Kidney capillary endothelial cell (primary cell): ENCODE measurements at places on chromosomes 5 and 9.

DNA sequence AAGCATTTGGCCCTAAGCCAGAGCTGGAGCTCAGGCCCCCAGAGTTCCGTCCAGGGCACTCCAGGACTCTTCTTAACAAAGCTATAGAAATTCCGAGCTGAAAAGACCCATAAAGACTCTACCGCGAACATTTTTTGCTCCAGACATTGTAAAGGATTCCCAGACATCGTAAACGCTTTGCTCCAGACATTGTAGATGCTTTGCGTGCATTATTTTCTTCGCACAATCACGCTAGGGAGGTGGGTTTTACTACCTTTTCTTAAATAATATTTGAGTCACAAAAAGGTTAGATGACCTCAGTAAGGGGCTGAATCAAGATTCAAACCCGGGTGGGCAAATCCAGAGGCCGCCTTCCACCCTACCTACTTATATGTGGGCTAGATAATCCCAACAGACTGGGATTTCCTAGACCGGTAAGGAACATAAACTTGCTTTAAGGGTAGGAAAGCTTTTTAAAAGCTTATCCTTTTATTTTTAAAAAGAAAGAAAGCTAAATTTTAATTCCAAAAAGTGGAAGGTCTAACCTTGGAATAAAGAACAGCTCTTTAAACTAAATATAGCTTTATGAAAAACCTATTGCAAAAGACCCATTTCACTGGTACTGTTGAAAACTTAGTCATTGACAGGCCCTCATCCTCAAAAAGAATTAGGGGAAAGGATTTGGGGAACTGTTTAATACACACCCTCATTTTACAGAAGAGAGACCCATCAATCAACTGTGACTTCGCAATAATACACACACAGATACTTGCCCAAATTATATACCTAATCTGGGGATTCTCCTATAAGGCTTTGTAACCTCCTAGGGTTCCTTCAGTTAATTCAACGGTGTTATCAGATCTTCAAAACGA, 822 bp upstream of the TNIP1 start:
- DNase-seq, result peak; percentile 60

- DNase-seq, result no peak
These were observed 18.0 kb upstream of the CDC23 start for GRCh38 chr5:138230981-138231589.

GRCh38 chr5:122653087-122654017, 121.5 kb upstream of the SNX2 start:
- no peak for DNase-seq

- no peak for DNase-seq
These were observed 99.1 kb upstream of the ABCA1 start for GRCh38 chr9:105027084-105027483.

DNA sequence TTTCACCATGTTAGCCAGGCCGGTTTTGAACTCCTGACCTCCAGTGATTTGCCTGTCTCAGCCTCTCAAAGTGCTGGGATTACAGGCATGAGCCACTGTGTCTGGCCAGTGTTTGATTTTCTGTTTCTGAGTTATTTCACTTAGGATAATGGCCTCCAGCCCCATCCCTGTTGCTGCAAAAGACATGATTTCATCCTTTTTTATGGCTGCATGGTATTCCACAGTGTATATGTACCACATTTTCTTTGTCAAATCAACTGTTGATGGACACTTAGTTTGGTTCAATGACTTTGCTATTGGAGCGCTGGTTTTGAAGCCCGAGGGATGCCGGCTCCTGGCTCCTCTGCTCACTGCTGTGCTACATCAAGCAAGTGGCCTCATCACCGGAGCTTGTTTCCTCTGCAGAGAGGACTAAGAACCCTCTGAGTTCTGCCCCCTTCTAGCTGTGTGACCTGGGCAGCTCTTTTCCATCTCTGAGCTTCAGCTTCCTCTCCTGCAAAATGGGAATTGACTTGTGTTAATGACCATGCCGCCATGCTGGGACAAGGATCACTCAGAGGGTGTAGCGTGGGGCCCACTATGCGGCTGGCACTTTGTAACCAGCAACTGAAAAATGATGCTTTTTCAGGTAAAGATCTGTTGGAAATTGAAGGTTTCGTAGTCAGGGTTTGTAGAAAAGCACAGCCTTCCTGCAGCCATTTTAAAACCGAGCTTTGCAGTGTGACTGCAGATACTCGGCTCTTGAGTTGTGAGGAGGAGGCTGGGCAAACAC, 4.6 kb upstream of the NEURL1B start:
- no peak for DNase-seq

DNA sequence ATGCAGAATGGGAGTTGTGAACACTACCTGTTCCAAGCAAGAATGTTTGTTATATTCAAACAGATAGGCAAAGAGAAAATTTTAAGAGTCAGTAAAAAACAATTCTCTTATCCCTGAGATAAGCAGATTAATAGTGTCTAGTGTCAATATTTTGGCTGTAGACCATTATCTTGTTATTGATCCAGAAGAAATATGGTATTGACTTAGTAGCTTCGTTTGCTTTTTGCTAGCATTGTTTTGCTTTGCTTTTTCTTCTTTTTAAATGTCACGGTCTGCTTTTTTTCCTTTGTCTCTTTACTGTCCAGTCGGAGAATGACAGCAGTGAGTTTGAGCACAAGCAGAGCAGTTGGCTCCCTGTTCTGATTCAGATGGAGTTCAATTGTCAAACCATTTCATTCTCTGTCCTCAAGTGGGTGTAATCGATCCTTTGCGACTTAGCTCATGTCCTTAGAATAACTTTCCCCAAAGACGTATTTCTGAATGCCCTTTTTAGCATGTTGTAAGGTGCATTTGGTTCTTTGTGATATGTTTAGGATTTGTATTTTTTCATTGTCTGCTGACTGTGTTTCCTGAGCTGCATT, 29.3 kb downstream of the FUBP3 start:
- DNase-seq, result no peak

GRCh38 chr5:154197801-154198491, 7.4 kb downstream of the GALNT10 start:
- no peak for DNase-seq

DNA sequence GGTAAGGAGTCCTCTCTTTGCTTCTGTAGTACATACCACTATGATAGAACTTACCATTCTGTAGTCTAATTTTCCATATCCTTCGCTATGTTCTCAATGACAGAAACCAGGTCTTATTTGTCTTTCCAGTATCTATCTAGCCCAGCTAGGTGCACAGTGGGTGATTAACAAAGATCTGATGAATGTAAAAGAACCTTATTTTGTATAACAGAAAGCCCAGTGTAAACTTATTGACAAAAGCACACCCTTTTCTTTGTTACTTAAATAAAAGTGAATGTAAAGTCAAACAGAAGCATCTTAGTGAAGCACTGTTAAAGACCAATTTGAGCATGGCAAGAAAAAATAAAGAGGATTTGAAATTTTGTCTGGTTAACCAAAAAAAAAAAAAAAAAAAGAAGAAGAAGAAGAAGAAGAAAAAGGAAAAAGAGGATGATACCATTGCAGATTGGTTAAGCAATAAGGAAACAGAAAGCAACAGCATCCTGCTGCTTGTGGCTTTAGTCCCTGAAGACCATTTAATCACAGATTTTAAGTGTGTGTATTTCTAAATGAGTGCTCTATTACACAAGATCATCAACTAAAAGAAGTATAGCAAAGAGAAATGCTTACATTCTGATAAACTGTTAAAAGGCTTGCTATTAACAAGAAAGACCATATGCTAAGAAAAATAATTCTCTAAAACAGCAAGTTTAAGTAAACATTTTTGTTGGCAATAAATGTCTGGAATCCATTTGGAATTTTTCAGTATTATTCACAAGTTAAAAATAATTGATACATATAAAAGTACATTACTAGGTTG, 21.2 kb downstream of the MEGF9 start:
- DNase-seq, result no peak

DNA sequence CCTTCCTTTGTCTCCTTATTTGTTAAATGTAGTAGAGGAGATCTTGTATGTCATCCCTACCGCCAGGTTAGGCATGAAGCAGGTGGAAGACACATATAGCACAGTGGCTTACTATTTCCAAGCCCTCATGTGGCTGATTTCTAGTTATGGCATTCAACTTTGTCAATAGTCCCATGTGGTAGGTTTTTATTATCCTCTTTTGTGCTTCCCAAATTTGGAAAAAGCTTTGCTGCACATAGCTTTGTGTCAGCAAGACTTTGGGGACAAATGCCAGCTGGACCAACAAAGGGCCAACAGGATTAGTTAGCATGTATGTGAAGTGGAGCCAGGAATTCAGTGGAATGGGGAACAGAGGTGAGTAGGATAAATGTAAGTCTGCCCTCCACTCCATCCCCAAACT, 276.3 kb downstream of the PSAT1 start:
- DNase-seq, result no peak

DNA sequence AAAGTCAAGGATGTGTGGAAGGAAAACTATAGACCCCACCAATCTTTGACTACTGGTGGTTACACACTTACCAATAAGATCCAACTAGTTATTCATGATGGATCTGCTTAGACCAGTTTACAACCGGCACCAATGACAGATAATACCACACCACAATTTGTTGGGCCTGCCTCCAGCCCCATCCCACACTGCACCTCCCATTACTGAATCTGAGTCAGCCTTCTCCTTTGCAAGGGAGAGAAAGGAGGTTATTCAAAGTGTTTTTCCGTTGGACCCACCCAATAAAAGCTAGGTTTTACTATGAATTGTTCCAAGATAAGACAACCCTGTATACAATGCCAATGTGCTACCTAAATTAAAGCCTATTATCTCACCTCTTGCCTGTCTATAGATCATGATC, 453.5 kb downstream of the MTRR start:
- DNase-seq, result no peak

DNA sequence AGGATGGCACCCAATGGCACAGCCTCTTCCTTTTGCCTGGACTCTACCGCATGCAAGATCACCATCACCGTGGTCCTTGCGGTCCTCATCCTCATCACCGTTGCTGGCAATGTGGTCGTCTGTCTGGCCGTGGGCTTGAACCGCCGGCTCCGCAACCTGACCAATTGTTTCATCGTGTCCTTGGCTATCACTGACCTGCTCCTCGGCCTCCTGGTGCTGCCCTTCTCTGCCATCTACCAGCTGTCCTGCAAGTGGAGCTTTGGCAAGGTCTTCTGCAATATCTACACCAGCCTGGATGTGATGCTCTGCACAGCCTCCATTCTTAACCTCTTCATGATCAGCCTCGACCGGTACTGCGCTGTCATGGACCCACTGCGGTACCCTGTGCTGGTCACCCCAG, 25.4 kb downstream of the HRH2 start:
- no peak for DNase-seq

DNA sequence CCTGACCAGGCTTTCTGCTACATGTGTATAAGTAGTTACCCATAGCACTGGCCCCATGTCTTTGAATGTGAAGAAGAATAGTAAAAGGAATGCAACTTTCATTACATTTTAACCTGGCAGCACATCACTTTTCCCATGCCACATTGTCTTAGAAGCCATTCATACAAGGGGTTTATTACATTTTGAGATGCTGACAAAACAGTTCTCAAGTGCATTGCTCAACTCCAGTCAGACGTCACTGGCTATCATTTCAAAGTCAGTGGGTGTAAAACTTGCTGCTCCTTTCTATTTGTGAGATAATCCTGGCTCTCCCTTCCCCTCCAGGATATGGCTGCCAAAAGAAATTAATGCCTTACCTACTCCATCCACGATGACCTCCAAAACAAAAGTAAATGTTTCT, 97.0 kb upstream of the VCAN start:
- DNase-seq, result no peak

- peak; percentile 100 for DNase-seq
These were observed 79.0 kb downstream of the GLDC start for GRCh38 chr9:6566409-6567139.
